ENCODE measurements at places on chromosomes 13 and 19.

GRCh38 chr19:35822579-35822978 lies 9.9 kb upstream of the PRODH2 start:
- no peak for DNase-seq

- no peak for DNase-seq
Measured at GRCh38 chr13:35894636-35895035, 236.5 kb downstream of the DCLK1 start.

- no peak for DNase-seq
Measured at GRCh38 chr19:29812080-29812880, 489 bp downstream of the CCNE1 start.

GRCh38 chr13:114099918-114100445 lies 32.4 kb downstream of the RASA3 start:
- no peak for DNase-seq

- no peak for DNase-seq
Measured at GRCh38 chr13:109160887-109161669, 531.7 kb downstream of the MYO16 start.
